ENCODE measurements at places on chromosomes 4 and X. TPM values are rescaled to one million over a fixed set of nuclear protein-coding genes. Genes with fewer than 3 reads are reported as not detected.

- no peak for DNase-seq
These were observed 387.0 kb upstream of the ACTRT1 start for GRCh38 chrX:128439159-128439558.

- no peak for DNase-seq
These were observed 779.0 kb downstream of the CCSER1 start for GRCh38 chr4:90906239-90906638.

DNA sequence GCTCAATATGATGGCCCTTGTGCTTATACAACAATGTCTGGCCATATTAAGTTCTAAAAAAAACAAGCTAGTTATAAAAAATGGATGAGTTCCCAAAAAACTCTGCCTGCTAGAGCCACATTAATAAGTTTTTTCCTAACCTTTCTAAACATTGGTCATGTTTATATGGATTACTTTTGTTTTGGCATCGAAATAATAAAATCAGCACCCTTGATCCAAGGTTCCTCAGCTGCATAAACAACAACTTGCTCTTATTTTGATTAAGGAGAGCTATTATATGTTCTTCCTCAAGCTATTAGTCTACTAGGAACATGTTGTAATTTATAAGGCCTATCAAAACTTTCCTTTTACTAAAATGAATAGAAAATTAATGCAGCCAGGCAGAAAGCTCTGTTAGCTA lies 48.4 kb downstream of the UNC5C start:
- DNase-seq = no peak

The RBM46 gene
- not detected for polyA plus RNA-seq

The CXCL6 gene
- polyA plus RNA-seq = 0.16 TPM

The XAGE1A gene
- 8.3 TPM for polyA plus RNA-seq

DNA sequence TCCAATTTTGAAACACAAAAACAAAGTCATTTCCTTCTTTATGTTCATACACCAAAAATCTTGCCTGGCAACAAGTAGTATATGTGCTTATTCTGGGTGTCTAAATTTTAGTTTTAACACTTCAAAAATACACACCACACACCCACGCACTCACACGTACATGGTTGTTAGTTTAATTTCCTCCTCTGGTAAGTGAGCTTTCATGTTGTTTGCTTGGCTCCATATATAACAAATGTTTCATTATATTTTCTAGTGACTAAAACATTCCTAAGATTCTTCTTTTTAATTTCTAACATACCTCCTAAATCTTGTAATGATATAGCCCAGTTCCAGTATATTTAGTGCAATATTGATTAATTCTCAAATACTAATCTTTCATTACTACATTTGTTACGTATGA lies 80.9 kb downstream of the PRDM5 start:
- no peak for DNase-seq

DNA sequence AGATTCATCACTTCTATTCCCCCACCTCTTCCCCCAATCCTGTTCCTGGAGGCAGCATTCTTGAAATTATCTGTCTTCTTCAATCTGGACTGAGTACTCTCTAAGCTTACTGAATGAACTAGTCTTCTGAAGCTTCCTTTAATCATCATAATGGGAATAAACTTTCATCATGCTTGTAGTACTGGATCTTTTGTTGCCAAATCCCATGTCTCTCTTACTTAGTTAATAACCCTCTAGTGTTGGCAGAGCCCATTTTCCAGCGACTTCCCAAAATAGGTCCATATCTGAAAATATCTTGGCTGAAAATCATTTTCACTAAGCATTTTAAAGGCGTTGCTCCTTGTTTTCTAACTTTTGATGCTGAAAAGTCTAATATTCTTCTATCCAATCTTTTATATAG lies 39.6 kb downstream of the RPS6KA3 start:
- no peak for DNase-seq

GRCh38 chr4:111689214-111689613 lies 456.0 kb upstream of the FAM241A start:
- DNase-seq = peak; percentile 18

The ALB gene
- polyA plus RNA-seq = not detected

The CXCL11 gene
- not detected for polyA plus RNA-seq

DNA sequence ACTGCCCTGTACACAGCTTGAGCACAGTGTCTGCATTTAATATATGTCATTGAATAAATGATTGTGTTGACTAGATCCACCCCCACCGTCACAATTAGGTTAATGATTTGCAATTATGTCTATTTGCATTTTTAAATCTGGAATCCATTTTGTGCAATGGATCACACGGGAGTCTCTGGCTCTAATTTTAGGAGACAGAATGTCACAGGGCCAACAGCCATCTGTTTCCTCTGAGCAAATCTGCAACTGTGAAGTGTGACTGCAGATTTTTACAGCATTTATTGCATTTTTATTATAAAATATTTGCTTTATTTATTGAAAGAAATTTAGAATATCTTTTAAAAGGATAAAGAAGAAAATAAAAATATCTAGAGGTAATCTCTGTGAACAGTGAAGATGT lies 316.8 kb downstream of the HS3ST1 start:
- no peak for DNase-seq

GRCh38 chr4:86870442-86871069 lies 21.4 kb upstream of the SLC10A6 start:
- DNase-seq = no peak

- DNase-seq = peak; percentile 74
These were observed 64.8 kb upstream of the STOX2 start for GRCh38 chr4:183840311-183840710.

- no peak for DNase-seq
These were observed 59.1 kb upstream of the ADGRG2 start for GRCh38 chrX:19181345-19181744.

DNA sequence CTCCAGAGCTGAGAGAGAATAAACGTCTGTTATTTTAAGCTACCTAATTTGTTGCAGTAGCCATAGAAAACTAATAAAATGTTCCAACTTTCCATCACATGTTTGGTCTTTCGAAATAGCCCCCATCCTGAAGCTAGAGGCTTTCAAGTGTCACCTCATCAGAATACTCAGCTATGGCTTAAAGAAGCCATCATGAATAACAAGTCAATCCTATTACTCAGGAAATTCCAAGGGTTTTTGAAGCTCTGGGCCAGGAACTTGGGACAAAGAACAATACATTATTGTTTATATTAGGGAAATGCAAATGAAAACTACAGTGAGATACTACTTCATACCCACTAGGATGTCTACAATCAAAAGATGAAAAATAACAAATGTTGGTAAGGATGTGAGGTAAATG lies 42.2 kb downstream of the TBCK start:
- no peak for DNase-seq

GRCh38 chr4:86563416-86563815 lies 30.7 kb upstream of the PTPN13 start:
- no peak for DNase-seq

GRCh38 chr4:46123913-46124755 lies at the start of gene GABRG1:
Gene GABRG1 (minus strand): TSS chr4:46124054. CDS start chr4:46123913, 141 bp downstream.
- no peak for DNase-seq

- no peak for DNase-seq
These were observed 39.5 kb downstream of the GPC4 start for GRCh38 chrX:133375615-133376340.

- DNase-seq = no peak
These were observed 50.5 kb upstream of the PAGE1 start for GRCh38 chrX:49746306-49746705.

The COL4A6 gene
- 12.5 TPM for polyA plus RNA-seq

DNA sequence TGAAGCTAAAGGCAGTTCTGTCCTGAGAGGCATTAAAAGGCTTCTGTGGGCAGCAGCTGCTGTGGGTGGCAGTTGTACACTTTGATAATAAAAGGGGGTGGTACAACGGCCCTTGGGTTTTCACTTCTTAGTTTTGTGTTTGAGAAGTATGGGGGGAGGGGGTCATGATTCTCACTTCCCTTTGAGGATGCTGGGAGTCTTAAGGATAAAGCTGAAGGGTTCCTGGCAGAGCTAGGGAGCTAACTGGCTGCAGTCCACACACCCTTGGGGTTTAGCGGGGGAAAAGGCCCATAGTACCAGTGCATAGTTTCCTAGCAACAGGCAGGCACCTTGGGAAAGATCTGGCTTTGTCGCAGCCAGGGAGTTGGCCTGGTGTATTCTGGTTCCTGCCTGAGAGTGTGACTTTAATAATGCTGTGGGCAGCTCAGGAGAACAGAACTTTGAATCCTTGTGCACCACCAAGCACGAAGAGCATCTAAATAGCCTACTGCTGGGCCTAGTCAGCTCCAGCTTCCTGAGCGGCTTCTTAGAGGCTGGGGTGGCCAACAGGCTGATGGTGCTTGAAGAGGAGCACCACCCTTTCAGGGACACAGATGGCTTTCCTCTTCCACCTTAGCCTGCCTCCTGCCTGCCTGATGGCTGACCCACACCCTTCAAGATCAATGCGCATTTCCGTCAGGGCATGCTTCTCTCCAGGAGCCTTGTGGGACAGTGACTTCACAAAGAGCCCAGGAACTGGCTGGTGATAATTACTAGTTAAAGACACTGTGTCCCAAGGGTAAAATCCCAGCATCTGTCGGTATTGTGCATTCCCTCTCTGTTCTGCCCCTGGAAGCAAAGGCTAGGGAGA lies 12.5 kb downstream of the ZBTB33 start:
- DNase-seq = no peak

- DNase-seq = no peak
These were observed 975.9 kb downstream of the STIM2 start for GRCh38 chr4:27836523-27836922.

DNA sequence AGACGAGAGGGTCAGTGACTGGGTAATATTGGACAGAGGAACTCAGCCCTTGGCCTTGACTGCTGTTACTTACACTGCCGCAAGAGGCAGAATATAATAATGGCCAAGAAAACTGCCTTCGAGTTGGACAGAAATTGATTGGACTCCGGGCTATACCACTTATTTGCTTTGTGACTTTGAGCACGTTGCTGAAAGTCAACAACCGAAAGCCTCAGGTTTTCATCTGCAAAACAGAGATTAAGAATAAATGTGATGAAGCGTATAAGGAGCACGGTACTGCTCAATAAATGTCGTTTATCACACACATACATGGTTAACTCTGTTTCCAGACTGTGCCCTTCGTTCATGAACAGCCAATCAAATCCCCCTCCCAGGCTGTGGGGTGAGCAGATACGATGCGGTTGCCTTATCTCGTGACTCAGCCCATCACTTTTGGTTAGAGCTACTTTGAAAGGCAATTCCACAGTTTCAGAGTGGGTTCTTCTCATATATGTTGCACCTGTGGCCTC lies 91.6 kb downstream of the TSPAN7 start:
- no peak for DNase-seq

The DUSP21 gene
- not detected for polyA plus RNA-seq

GRCh38 chrX:29478336-29479069 lies 736.9 kb upstream of the MAGEB2 start:
- DNase-seq = peak; percentile 25

DNA sequence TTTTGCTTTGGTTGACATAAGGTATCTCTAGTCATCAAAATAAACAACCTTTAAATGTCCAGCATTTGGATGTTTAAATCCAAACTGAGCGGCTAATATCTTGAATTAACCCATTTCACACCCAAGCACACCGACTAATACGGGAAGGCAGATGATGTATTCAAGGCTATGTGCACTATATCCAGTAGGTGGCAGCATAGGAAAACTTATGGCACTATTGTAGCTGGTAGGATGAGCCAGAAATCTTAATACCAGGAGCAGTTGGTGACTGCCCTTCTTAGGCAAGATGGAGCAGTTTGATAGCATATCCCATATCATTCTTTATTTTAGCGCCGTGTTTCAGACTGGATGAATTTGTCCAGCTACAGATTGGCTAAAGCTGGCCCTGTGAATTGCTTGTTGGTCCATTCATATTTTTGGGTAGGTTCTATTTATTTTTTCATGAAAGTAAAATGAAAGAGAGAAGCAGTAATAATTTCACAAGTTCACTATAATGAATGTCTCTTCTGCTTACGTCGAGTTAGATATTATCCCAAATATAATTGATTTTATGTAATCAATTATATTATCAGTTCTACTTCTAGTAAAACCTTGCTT lies 24.4 kb downstream of the UCHL1 start:
- DNase-seq = peak; percentile 81

The PTCHD1 gene
- polyA plus RNA-seq = not detected

DNA sequence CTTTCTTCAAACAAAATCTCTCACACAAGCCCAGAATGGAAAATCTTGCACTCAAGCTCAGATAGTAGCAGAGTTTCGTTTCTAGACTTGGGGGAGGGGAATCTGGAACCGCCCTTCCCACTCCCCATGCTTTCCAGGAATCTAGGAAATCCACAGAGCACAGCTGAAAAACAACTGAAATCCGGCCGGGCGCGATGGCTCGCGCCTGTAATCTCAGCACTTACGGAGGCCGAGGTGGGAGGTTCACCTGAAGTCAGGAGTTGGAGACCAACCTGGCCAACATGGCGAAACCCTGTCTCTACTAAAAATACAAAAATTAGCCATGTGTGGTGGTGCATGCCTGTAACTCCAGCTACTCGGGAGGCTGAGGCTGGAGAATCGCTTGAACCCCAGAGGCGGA lies 127.3 kb upstream of the SLC34A2 start:
- DNase-seq = no peak

- DNase-seq = no peak
These were observed 69.5 kb downstream of the AASDH start for GRCh38 chr4:56317749-56318148.

The IL15 gene
- 16.2 TPM for polyA plus RNA-seq

DNA sequence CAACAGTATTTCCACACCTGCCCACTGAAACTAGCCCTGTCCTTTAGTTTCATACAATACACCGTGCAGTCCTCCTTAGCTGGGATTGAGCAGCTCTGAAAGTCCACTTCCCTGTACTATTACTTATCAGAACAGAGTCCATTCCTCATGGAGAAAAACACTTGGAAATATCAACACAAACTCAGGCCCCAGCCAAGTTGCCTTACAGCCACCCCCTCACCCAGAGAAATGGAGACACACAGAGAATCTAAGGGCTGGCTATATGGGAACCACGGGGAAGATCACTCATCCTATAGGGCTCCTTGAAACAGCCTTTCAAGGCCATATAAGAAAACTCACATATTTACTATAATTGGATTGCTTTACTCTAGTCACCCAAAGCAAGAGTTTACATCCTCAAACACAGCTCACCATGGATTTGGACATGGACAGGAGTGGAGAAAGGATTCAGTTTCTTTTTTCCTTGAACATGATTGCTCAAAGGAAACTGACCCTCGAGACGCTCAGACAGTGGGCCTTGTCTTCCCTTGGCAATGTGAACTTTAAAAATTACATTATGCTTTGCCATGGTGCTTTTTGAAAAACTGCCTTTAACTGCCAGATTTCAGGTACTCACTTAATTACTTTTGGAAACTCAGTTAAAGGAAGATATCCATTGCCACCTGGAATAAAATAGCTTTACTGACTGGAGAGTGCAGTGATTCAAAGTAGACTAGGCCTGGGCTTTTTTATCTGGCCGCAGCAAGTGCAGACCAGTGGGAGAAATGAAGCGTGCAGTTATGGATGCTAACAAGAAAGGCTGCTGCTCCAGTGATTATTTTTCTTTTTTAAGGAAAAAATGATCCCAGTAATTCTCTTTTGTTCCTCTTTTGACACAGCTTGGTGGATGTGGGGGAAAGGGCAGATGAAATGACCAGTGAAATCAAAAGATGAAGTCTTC lies 1.6 kb downstream of the SCARB2 start:
- DNase-seq = no peak

DNA sequence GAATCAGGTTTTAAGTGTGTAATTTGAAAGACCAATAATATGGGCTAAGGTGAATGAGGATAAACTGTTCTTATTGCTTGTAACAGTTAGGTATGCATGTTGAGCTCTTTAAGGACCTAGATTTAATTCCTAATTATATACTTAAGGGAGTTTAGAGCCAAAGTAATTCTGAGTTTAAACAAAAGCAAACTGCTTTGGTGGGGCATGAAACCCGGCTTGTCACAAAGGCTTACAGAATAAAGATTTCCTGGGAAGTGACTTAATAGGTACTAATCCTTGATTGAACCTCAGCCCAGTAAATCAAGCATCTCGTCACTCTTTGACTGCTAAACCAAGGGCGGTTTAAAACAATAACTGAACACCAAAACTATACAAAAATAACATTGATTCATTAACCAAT lies 1324.2 kb downstream of the RPA4 start:
- DNase-seq = no peak
